ENCODE measurements at places on chromosomes 6 and 20.

DNA sequence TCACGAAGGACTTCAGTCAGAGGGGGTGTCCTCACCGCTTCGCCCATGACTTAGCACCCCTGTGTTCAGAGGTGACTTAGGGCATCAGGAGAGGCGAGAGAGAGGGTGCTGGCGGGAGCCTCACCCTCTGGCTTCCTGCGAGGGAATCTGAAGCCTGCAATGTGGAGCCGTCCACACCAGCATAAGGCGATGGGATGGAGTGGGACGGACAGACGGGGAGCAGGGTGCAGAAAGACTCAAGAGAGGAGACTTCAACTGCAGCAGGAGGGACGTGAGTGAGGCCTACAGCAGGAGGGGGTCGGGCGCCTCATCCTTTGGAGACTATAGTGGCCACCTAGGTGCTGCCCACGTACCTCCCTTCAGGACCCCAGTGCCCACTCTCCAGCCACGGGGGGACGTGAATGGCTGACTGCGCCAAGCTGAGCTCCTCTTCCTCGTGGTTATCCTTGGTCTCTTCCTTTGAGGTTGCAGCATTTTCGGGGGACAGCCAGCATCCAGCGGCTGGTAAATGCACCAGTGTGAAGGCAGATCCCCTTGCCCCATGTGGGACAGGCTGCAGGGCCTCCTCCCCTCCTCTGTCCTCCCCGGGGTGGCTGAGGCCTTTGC lies 26.9 kb upstream of the MLN start:
- no peak for DNase-seq

DNA sequence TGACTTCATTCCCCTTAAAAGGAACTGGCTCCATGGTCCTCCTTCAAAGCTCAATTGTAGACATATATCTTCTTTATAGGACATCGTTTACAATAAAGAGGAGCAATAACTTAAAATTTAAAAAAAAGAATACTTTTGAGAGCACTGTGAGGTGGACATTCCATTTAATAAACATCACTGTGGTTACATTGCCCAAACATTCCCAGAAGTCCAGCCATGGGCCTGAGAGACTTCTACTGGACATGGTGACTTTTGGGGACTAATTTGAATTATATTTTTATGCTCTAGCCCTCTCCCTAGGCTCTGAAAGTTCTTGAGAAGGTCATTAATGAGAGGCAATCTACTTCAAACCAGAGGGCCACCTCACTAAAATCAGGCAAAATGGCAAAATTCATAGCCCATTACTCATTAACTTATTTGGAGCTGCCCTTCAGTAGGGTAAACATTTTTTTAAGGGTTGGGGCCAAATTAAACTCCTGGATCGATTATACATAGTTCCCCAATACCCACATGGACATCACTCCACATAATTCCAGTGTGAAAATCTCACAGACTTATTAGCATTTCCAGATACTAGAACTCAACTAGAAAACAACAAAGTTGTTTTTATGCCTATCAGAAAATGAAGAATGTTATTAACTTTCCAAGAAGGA lies 17.1 kb downstream of the ISM1 start:
- no peak for DNase-seq

DNA sequence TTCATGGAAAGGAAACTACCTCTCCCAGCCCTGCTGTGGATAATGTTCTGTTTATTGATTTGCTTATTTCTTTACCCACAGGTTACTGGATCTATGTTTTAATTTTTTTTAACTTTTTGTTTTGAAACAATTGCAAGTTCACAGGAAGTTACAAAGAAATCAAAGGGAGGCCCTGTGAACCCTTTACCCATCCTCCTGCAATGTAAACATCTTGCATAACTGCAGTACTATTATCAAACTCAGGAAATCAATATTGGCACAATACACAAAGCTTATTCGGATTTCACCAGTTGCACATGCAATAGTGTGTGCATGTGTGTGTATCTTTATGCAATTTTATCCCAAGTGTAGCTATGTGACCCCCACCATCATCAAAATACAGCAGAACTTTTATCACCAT lies 398.0 kb downstream of the BTBD3 start:
- DNase-seq = no peak

- DNase-seq = no peak
These were observed 5.7 kb downstream of the HELZ2 start for GRCh38 chr20:63568170-63568981.

GRCh38 chr6:16493802-16494201 lies 255.4 kb downstream of the GMPR start:
- DNase-seq = no peak

GRCh38 chr6:3801960-3802359 lies 47.2 kb upstream of the FAM50B start:
- DNase-seq = no peak

- DNase-seq = no peak
These were observed 594.9 kb downstream of the PHF3 start for GRCh38 chr6:64230530-64230929.

GRCh38 chr20:45527294-45527693 lies 11.9 kb upstream of the SPINT3 start:
- no peak for DNase-seq

DNA sequence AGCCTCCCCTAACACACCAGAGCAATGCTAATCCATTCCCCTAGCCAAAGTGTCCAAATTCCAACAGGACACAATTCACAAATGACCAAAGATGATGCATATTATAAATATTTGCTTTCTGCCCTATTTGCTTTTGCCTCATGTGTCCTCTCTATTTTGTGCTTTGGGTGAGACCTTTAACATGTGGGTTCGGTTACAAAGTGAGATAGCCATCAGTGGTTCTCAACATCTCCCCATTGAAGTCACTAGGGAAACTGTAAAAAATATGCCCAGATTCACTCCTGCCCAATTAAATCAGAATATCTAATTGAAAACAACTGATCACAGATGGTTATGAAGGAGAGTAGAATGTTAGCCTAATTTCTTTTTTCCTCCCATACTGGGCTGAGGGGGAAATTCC lies 159.2 kb downstream of the MTFR2 start:
- no peak for DNase-seq

DNA sequence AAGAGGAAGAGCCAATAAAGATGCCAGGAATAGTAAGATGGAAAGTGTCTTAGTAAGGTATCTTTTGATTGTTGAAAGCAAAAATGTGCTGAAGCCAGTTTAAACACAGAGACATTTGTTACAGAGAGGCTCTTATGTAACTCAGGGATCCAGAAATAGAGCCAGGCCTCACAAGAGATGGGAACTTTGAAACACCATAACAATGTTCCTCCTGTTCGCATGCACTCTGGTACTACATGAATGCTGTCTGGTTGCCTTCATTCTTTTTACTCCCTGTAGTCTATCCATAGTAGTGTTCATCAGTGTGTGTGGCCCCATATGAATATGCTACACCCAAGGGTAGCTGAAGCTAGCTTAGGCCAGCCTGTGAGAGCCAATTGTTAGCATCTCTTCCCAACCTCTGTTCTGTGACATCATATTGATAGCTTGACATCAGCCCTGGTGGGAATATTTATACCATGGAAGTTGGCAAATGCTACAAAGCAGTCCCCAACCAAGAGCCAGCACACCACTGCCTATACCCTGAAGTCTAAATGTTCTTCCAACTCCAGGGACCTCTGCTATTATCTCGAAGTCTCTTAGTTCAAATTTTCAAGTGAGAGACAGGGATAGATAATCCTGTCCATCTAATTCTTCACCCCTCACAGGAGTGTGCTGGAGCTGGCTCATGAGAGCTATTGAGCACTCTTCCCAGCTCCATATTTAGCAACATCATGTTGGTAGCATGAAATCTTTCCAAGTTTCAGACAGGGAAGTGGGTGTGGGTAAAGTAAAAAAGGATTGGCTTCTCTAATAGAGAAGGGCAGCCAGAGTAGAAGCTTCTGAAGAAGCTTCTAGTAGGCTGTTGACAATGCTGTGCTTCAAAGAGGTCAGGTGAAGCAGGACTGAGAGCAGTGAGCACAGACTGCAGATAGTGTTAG lies 7.0 kb downstream of the NDUFAF5 start:
- no peak for DNase-seq

DNA sequence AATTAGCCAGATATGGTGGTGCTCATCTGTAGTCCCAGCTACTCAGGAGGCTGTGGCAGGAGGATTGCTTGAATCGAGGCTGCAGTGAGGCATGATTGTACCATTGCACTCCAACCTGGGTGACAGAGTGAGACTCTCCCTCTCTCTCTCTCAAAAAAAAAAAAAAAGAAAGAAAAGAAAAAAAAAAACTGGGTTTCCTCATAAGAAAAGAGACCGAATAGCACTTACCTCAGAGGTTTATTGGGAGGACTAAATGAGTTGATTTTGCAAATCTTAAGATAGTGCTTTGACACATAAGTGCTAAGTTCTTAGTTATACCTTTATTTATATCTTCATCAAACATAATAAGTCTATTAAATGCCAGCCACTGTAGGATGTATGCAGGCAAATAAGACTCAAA lies 6.3 kb downstream of the VWA7 start:
- DNase-seq = no peak

- DNase-seq = no peak
These were observed 17.4 kb upstream of the SIRPB2 start for GRCh38 chr20:1508574-1508973.

GRCh38 chr6:157561929-157562810 lies 181.2 kb downstream of the ZDHHC14 start:
- no peak for DNase-seq

- no peak for DNase-seq
These were observed 88.6 kb upstream of the ARID1B start for GRCh38 chr6:156688620-156688971.

DNA sequence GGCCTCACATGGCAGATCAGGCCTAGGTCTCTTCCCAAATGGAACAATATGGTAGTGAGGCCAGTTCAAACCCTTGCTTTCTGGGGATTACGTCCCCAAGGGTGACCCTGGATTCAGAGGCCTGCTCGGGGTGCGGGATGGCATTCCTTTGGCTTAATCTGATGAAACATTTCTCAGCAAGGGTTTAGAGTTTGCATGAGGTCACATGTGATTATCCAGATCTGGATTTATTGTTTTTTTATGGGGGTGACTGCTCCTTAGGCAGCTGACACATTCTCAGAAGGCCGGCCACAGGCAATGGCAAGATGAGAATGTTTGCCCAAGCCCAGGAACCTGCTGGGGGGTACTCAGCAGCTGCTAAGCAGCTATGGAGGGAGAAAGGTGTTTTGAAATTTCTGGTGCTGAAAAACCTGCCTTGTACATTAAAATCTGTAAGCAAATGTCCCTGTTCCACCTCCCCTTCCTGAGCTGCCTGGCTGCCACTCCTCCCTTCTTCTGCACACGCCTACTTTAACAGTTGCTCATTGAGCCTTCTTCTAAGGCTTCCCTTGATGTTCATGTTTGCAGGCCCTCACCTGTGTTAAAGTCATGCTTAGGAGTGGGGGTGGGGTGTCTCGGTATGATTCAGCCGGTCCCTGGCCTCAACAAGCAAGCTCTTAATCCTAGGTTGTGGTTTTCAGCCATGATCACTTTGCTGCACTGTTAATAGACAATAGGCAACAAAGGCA lies 37.9 kb upstream of the FUCA2 start:
- DNase-seq = no peak

GRCh38 chr20:43746344-43747137 lies 19.7 kb upstream of the GTSF1L start:
- no peak for DNase-seq

DNA sequence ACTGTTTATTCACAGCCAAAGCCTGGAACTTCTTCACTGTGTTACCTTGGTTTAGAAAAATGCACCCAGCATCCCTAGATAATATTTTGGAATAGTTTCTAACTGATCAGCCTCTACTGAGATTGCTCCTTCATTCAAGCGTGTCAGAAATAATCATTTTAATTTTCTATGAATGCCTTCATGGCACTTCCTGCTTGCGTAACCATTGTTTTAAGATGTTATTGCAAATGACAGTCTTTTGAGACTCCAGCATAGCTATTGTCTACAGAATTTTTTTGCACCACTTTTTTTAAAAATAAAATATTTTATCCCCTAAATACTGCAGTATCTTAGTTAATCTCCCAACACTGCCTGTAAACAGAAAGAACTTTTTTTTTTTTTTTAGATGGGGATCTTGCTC lies 213.1 kb downstream of the PHACTR1 start:
- DNase-seq = no peak

DNA sequence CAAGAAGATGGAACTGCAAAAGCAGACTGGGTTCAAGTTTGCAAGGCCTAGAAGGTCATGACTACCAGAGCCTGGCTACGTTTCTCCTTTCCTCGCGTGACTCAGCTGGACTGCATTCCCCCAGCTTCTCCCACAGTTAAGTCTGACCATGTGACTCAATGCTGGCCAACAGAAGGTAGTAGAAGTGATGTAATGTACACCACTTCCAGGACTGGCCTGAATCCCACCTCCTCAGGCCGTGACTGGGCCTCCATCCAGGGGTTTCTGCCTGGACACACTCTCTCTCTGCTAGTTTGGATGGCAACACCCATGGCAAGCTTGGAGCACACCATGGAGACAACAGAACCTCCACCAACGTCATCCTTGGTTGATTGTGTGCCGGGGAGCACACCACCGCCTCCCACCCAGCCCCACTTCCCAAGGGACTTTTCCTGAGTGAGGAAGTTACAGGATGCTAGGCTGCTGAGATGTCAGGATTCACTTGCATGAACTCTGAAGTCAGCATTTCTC lies 112.0 kb upstream of the CDYL start:
- no peak for DNase-seq

GRCh38 chr6:23977706-23978105 lies 148.3 kb upstream of the NRSN1 start:
- no peak for DNase-seq

DNA sequence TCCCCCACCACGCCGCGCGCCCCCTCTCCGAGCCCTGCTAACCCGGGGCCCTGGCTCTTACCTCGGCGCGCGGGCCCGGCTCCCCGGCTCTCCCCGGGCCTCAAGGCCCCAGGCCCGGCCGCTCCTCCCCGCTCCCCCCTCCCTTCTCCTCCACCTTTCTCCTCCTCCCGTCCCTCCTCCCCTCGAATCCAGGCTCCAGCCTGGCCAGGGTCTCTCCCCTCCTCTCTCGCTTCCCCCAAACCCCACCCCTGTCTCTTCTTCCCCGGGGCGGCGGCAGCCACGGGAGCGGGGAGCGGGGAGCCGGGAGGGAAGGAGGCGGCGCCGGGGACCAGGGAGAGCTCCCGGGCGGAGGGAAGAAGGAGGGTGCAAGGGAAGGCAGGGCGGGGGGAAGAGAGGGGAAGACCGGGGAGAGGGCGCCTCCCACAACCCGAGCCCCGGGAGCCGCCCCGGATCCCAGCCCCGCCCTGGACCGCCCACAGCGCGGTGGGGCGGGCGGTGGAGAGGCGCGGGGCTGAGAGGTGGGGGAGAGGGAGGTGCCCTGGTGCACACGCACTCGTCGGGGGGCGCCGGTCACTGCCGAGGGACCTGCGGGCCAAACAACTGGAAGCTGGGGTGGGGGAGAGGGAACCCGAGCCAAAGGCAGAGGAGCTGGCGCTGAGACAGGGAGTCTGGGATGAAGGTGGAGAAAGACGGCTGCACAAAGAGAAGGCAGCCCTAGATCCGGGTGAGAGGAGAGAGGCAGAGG lies at the start of gene GABBR1:
TSS of gene GABBR1 (minus strand) at position 395 of the 745 bp plus-strand sequence. CDS start 798 bp downstream, outside the sequence.
- no peak for DNase-seq

DNA sequence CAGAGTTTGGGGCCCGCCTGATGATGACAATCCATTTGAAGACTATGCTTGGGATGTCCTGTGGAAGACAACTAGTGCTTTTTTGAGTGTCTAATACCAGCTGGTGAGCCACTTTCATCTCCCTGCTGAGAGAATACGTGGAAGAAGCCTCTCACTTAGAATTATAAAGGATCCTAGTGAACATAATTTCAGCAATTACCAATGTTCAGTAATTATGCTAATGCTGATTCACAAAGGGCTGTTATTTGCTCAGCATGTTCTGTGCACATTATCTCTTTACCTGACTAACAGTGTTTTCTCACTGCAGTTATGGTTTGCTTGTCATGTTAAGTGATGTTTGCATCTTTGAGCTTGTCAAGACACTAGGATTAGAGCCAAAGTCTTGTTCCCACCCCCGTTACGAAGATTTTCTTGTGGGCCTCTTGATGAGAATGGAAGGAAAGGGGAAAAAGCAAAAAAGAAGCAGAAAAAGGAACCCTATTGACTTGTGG lies 282.1 kb upstream of the CHD6 start:
- no peak for DNase-seq
